ENCODE measurements at places on chromosomes 7 and 10.
A peak's percentile ranks its signal among the peaks of the same experiment; 100 is the strongest.

- no peak for DNase-seq
Observed at GRCh38 chr7:31991846-31992245, 78.4 kb downstream of the PDE1C start.

GRCh38 chr10:52966904-52967303 lies 194.3 kb upstream of the MBL2 start:
- DNase-seq: no peak

GRCh38 chr10:201328-201771 lies 66.1 kb downstream of the ZMYND11 start:
- DNase-seq: no peak

DNA sequence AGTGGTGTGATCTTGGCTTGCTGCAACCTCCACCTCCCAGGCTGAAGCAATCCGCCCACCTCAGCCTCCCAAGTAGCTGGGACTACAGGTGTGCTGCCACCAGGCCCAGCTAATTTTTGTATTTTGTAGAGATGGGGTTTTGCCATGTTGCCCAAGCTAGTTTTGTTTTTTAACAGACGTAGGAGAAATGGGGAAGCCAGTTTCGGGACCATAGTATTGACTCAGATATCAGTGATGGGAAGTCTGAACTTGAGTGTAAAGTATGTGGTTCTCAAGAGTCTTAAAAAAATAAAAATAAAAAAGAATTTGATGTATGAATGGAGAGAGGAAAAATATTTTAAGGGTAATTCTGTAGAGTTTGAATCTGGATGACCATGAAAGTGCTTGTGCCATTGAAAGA lies 34.2 kb downstream of the SP4 start:
- DNase-seq: no peak

DNA sequence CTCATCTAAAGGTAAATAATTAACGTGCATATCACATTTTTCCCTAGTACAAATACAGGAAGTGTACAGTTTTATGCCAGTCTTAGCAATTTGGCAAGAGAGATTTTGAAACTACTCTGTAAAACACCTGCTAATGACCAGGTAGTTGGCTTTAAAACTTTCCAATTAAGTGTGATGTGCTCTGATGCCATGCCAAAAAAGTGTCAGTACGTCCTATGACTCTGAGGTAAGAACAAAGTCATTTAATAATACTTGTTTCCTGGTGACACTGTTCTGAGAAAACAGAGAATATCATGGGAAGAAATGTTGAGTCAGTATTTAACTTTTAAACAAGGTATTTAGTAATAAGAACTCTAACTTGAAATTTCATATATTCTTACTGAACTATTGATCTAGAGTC lies 9.6 kb downstream of the PDZD8 start:
- no peak for DNase-seq

DNA sequence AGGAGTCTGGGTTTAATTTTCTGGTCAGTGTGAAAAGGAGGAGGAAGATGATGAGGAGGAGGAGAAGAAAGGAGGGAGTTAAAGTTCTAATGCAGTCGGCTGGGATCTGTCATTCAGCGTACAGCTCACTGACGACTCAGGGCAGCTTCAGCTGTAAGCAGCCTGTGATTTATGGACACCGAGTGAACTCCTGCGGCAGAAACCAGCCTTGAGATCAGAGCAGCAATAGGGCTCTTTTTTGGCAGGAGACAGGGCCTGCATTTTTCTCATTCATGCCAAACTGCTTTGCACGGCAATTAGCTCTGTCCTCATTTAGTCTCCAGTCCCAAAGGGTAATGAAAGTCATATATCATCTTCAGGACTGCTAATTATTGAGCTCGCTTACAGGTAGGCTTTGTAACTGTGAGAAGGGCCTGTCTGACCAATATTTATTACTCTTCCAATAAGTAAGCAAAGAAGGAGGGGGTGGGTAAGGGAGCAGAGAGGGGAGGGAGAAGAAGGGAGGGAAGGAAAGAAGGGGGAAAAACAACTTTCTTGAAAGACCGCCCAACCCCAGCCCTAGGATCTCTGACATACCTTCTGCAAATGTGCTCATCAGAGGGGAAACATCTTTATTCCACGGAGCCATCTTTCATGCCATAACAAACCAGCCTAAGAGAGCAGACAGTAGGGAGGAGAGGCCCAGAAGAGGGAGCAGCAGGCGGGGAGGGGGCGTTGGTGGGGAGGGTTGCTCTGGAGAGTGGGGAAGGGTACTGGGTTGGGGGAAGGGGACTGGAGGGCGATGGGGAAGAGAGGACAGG lies 48.1 kb upstream of the COMTD1 start:
- DNase-seq: no peak

DNA sequence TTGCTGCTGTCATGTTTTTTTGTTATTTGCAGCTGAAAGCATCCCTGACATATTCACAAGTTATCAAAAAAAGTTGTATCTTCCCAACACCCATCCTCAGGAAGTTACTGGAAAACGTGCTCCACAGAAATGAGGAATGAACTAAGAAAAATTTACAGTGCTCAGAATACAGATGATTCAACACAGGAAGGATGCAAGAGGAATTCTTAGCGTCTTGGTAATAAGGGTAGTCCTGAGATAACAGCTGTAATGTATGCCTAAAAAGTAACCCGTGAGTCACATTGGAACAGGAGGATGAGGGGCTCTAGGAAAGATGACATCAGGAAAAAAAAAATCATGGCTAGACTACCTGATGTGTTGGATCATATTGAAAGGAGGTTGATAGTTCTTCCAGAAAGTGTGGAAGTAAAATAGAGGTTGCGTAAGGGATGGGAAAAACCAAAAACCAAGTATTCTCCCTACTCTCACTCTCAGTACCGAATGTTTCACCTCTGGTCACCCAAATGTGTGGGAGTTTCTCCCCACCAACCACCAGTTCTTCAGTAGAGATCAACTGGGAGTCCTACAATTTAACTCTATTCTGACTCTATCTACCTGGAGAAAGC lies 3.9 kb downstream of the ADAM12 start:
- DNase-seq: no peak

DNA sequence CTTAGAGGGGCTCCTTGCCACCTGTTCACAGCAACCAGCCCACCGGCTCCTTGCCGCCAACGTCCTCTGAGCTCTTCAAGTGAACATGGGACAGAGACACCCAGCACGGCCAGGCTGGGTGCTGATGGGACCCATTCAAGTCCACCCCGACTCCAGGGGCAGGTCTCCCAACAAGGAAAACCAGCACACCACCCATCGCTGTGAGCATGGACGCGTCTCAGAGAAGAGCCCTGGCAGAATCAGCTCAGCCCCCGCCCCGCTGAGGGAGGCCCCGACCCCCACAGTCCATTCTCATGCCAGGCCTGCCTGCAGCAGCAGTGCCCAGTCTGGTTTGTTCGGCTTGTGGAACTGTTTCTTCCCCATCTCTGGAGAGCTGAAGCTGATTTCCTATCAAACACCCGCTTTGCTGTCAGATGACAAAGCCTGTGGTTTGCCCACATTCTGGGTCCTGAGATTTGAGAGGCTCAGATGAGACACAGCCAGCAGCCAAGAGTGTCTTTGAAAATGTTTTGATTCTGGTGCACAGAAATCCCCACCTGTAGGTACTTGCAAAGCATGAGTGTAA lies 216.6 kb downstream of the ZMYND11 start:
- peak; percentile 13 for DNase-seq

DNA sequence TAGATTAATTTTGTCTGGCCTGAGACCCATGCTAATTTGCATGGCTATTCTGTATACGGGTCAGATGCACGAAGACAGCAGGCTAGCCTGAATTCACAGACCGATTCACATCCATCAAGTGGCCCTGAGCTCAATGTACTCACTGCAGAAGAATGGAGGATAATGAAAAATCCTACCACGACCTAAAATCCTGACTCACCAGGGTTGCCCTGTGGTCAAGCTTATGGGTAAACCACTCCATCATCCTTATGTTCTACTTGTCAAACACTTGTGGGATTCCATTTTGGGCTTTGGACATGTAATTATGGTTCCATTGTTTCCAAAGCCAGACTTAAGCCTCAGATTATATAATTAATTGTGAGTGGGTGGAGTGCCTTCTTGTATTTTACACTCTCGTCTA lies 110.4 kb upstream of the ZNF438 start:
- no peak for DNase-seq

DNA sequence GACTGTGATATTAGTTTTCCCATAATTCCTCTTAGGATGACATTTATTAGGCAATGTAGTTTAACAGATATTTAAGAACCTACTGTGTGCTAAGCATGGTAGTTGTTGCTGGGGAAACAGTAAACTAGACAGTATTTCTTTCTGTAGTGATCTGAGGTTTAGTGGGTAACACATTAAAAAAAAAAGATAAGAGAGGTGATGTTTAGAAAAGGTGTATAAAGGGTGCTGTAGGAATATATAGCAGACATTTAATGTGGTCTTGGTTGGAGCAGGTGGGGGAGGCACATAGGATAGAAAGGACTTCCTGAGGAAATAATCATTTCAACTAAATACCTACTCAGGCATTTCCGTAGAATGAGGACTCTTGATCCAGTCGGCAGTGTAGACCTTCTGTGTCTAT lies 11.9 kb downstream of the KIF11 start:
- DNase-seq: no peak

GRCh38 chr10:59959504-59960018 lies 53.2 kb upstream of the CCDC6 start:
- DNase-seq: no peak

DNA sequence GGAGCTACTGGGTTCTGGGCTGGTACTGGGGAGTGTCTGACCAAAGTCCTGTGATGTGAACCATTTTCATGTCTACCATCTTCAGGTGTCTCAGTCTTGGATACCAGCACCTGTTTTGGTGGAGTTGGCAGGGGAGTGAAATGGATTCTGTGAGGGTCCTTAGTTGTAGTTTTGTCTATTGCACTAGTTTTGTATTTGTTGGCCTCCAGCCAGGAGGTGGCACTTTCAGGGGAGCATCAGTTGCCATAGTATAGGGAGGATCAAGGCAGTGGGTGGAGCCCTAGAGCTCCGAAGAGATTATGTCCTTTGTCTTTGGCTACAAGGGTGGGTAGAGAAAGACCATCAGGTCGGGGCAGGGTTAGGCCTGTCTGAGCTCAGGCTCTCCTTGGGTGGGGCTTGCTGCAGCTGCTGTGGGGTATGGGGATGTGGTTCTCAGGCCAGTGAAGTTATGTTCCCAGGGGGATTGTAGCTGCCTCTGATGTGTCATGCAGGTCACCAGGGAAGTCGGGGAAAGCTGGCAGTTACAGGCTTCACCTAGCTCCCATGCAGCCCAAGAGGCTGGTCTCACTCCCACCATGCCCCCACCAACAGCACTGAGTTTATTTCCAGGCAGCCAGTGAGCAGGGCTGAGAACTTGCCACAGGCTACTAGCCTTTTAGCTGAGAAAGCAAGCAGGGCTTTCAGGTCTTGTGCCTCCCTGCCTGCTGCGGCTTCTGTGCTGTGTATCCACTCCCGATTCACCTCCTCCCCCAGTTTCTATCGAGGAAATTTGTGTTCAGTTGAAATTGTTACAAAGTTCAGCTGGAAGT lies 153.1 kb downstream of the ZNF365 start:
- DNase-seq: no peak

- DNase-seq: no peak
Observed at GRCh38 chr10:42488416-42488815, 150.0 kb downstream of the ZNF33B start.

DNA sequence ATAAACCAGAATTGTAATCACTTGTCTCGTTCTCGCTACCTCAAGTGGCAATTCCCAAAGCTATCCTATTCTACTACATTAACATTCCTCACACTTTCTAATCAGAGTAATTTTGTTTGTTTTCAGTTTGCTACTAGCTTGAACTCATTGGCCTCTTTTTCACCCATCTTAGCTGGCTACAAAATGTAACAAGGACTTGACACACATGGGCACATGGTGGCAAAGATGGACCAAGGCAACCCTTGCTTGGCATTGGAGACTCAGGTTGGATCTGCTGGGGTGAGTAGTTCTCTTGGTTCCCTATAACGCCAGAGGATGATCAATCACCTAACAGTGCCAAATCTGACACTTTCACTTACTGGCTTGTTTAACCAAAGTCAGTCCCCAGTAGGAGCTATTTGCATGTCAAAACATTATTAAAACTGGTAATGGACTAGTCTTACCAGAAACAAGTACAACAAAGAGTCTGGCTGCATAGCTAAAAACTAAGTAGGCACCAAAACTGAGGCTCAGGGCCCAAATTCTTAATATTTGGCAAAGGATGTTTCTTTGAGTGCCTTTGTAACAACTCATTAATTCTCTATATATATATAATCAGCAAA lies 1.9 kb downstream of the USP6NL start:
- no peak for DNase-seq

DNA sequence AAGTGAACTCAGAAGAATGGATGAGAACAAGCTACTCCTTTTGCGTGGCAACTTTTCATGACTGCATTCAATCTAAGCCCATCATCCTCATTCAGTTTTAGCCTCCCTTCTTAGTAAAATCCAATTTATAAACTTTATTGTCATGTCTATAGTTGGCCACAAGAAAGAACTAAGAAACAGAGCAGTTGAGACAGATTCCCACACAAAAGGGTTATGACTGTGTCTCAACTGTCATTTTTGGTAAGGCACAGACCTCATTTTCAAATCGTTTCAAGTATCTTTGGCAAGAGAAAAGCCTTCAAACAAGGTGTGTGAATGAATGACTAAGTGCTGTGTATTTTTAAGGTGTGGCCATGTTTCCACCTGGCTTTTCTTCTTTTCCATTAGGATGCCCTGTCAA lies 84.2 kb upstream of the CREB5 start:
- DNase-seq: peak; percentile 14

- no peak for DNase-seq
Observed at GRCh38 chr10:49598986-49599385, 11.1 kb upstream of the SLC18A3 start.
